T-helper 2 cell treated with Interferon-gamma antibody and Interleukin-4, amounts not matched to agents 100 ng/mL and 5 ng/mL, for 36 hours (primary cell): ENCODE measurements at places on chromosomes 12 and 14. TPM values are rescaled to one million over a fixed set of nuclear protein-coding genes. Genes with fewer than 3 reads are reported as not detected.

GALNT16 gene
- total RNA-seq, result not detected in 2 replicates

CCDC85C gene
- 6.3 and 9.5 TPM in 2 replicates for total RNA-seq

HOXC10 gene
- not detected in 2 replicates for total RNA-seq

VTI1B gene
- 79.2 and 81.1 TPM in 2 replicates for total RNA-seq

JPH4 gene
- not detected in 2 replicates for total RNA-seq

FRMD6 gene
- 4.5 and 5.0 TPM in 2 replicates for total RNA-seq

NFE2 gene
- not detected in 2 replicates for total RNA-seq

IL26 gene
- 0.39 and 0.41 TPM in 2 replicates for total RNA-seq

SMIM41 gene
- total RNA-seq, result not detected in 2 replicates

PYGL gene
- 0.66 and 1.0 TPM in 2 replicates for total RNA-seq

APPL2 gene
- 24.7 and 26.7 TPM in 2 replicates for total RNA-seq
